Fibroblast of mammary gland (primary cell): ENCODE measurements at places on chromosomes 5 and 9.
A peak's percentile ranks its signal among the peaks of the same experiment; 100 is the strongest.

DNA sequence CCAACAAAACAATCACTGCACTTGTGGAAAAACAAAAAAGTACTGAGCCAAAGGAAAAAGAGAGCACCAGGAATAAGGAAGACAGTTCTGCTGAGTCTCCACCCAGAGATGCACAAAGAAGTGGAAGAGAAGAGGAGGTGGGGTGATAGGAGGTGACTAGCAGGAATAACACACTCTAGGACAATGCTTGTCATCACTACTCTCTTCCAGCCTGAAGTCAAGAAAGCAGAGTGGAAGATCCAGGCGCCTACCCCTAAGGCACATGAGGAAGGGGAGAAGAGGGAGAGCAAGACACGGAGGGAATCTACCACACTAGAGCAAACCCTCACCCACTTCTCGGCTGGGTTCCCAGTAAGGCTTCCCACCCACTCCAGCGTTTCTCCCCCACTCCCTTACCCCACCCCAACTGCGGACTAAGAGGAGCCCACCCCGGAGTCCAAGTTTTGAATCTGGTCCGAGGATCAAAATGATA lies 1.7 kb downstream of the SLIT3 start:
- DNase-seq = no peak

GRCh38 chr5:175614861-175615260 lies 43.0 kb upstream of the HRH2 start:
- no peak for DNase-seq

GRCh38 chr5:121899346-121899745 lies 47.7 kb downstream of the FTMT start:
- DNase-seq = no peak

GRCh38 chr9:68560071-68560844 lies 19.6 kb upstream of the TMEM252 start:
- peak; percentile 70 for DNase-seq

DNA sequence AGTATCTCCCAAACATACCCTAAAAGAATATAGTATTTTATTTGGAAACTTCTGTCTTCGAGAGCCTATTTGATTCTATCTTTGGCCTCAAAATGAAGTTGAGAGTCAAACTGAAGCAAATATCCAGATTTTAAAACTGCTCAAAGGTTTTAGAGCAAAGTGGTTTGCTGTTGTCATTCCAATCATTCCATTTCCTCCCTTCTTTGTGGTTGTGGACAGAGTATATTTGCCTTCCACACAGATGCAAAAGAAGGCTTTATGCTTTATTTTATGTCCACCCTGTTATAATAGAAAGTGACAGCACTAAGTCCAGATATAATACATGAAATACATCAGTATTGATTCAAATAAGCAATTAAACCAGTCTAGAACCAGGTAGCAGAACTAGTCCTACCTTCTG lies 12.4 kb downstream of the GZMK start:
- DNase-seq = no peak
